ENCODE measurements at places on chromosomes 3 and 15.

- no peak for DNase-seq
Observed at GRCh38 chr3:11464356-11464755, 179.4 kb downstream of the VGLL4 start.

DNA sequence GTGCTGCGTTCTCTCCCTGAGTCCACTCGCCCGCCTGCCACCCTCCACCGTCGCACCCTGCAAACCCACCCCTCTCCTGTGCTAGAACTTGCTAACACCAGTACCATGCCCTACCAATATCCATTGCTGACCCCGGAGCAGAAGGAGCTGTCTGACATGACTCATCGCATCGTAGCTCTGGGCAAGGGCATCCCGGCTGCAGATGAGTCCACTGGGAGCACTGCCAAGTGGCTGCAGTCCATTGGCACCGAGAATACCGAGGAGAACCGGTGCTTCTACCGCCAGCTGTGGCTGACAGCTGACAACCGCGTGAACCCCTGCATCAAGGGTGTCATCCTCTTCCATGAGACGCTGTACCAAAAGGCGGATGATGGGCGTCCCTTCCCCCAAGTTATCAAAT lies 4.9 kb upstream of the ALAS1 start:
- no peak for DNase-seq

GRCh38 chr3:168161696-168162095 lies 66.0 kb upstream of the GOLIM4 start:
- DNase-seq, result no peak

GRCh38 chr15:54089776-54090175 lies 111.5 kb downstream of the UNC13C start:
- no peak for DNase-seq

GRCh38 chr15:31160297-31160696 lies 58.8 kb upstream of the TRPM1 start:
- DNase-seq, result no peak

GRCh38 chr3:66933233-66933632 lies 64.9 kb upstream of the KBTBD8 start:
- DNase-seq, result no peak

- DNase-seq, result no peak
Observed at GRCh38 chr3:112689385-112689784, 48.4 kb upstream of the CCDC80 start.

DNA sequence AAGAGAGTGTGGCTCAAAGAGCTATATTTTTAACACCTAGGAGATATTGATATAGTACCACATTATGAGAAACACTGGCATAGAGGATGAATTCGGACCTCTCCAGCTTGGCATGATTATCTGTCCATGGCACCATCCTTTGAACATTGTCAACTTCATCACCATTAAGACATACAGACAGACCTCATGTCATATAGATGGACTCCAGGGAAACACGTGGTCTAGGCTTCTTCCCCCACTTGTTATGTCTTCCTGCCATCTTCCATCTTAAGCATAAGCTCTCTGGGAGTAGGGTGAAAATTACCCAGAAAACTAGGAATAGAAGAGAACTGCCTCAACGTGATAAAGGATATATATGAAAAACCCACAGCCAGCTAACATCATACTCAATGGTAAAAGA lies 51.8 kb downstream of the OCA2 start:
- DNase-seq, result no peak

DNA sequence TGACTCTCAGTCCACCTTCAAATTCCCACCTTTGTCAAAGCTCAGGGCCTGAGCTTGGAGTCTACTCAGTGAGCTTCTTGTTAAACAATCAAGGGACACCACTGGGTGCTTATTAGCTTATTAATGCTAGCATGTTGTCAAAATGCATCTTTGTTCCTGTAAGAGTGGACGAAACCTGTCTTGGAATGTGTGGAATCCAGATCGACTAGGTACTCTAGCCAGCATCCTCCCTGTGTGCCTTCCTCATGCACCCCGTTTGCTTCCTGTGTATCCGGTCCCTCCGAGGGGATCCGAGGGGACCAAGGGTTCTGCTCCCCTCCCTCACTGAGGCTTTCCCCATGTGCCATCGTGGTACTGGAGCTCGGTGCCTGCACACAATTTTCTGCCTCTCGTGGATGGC lies 75.7 kb upstream of the UBE3A start:
- no peak for DNase-seq

GRCh38 chr3:196975349-196975748 lies 6.7 kb upstream of the PIGZ start:
- DNase-seq, result no peak

- DNase-seq, result no peak
Observed at GRCh38 chr3:69491975-69492374, 106.1 kb upstream of the FRMD4B start.

DNA sequence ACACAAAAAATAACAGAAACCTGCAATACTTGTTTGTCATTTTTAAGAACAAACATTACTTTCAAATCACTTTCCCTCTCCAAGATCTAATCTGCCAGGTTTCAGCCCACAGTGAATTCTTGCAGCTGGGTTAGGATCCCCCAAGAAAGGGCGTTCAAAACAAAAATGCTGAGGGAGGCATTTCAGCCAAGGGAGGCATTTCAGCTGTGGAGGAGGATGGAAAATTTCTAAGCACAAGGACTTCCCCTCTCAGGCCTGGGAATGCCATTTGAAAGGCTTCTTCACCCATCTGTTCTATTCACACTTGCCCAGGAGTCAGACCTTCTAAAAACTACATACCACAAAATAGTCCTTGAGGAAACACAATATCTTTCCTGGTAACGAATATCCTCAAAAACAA lies 69.1 kb downstream of the P3H2 start:
- no peak for DNase-seq

DNA sequence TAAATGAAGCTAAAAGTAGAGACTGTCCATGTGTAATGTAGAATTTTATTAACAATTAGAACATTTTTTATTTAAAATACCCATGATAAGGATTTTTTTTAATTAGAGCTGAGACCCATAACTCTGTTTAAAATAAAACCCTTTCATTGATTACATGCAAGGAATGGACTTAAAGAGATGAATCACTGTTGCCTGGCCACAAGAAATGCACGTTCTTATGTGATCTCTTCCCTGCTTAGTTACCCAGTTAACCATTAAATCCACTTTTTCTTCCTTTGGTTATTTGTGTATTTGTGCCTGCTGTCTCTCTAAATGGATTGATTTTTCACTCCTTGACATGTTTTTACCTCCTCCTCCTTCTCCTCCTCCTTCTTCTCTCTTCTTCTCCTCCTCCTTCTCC lies 83.3 kb upstream of the SLITRK3 start:
- no peak for DNase-seq

DNA sequence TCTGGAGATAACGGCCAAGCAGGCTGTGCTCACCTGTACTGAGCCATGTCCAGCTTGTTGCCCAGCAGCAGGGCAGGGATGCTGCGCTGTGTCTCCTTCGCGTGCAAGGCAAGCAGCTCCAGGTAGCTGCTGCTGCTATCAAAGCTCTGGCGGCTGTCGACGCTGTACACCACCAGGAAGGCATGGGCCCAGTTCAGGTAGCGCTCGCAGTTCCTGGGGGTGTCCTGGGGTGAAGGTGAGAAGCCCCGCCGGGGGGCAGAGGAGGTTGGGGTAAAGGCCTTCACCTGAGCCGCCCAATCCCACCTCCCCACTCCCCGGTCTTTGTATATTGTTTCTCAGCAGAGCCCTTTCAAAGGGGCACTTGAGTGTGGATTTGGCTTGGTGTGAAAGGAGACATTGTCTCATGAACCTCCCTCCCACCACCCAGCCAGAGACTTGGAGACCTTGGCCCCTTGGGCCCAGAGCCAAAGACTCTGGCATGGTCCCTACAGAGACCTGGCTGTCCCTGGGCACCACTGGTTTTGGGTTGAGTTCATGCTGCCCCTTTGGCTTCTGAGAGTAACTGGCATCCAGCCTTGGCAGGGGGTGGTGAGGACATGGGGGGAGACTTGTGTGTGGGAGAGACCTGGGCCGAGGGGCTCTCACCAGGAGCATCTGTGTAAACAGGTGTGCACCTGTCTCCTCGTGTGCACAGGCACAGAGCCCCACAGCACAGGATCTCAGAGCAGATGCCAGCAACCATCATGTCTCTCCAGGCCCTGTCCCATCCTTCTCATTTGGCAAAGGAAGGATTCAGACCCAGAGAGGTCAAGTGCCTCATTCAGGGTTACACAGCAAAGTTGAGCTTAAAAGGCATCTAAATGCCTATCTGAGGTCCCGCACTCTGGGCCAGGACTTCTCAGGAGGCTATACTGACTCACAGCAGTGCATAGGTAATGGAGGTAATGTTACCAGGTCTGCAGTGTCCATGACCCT lies 9.1 kb downstream of the RASL12 start:
- DNase-seq, result no peak

DNA sequence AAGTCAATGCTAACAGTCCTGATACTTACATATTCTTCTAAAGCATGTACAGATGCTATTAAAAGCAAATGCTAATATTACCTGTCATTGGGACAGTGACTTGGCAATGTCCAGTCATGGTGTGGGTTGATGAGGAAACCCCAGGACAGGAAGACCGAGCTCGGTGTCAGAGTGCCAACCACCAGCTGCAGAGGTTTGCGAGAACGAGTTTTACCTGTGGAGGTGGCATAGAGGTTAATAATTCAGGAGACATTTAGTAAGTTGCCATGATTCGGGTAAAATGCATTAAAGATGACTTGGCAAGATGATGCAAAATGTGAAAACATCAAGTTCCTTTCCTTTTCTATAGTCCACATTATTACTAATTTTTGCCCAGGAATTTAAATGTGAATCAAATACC lies 94.5 kb downstream of the ABI3BP start:
- no peak for DNase-seq

DNA sequence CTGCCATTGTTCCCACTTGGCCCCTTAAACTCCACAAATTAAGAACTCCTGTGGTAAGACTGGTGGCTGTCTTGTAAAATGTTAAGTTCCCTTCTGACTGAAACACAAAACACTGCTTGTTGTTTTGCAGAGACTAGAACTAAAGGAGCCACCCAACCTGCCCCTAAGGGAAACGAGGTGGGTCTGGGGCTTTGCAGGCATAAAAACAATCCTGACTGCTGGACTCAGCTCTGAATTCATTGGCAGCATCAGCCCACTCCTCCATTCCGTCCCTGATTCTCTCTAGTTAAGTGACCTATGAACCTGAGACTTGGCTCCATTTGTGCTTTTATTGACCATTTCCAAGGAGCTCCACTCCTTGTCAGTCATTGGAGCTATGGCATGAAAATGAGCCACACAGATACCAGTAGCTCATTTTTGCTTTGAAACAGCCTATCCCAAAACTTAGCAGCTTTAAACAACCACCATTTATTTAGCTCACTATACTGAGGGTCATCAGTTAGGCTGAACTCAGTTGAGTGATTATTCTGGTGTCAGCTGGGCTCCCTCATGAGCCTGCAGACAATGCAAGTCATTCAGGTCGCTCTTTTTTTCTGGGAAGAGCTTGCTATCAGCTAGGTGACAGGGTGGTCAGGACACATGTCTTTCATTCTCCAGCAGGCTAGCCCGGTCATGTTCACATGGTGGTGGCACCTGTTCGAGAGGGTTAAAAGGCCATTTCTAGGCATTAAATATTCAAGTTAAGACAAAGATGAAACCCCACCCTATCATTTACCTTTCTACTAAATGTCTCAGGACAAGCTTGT lies 175.1 kb upstream of the CTNNB1 start:
- DNase-seq, result no peak

- no peak for DNase-seq
Observed at GRCh38 chr3:150968341-150969035, 4.0 kb downstream of the CLRN1 start.

- DNase-seq, result no peak
Observed at GRCh38 chr15:40633178-40633577, 39.1 kb downstream of the KNL1 start.

DNA sequence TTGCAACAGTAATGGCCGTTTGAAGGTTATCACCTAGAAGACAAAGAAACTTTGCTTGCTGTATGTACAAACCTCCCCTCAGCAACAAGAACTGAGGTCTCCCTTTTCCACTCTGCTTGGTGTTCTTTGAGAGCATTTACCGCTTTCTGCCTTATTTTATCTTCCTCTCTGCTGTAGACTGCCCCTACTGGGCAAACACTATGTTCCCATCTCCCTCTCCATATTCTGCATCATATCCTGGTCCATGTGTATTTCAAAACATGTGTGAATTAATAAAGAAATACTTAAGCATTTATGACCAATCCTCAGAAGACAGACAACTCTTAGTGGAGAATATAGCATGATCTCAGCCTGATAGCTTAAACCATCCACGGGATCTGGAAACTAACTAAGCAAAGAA lies 64.4 kb downstream of the ATP13A5 start:
- DNase-seq, result no peak

DNA sequence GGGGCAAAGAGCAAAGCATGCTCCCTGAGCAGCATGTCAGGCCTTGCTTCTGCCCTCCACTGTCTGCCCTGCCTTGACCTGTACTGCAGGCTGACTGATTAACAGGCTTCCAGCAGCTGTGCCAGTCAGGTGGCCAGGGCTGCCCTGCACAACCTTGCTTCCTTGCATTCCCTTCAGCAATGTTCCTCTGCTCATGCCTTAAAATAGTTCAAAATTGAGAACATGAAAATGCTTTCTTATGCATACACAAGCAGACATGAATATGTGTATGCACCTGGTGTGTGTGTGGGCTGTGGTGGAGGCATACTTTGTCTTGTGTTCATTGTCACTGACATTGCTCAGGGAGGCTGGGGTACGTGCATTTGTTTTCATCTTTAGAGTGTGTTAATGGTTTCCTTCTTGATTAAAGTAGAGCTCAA lies 1.2 kb upstream of the SLC22A13 start:
- DNase-seq, result no peak

GRCh38 chr3:30548600-30548999 lies 57.8 kb upstream of the TGFBR2 start:
- no peak for DNase-seq

- DNase-seq, result no peak
Observed at GRCh38 chr3:105891101-105891500, 22.3 kb upstream of the CBLB start.

DNA sequence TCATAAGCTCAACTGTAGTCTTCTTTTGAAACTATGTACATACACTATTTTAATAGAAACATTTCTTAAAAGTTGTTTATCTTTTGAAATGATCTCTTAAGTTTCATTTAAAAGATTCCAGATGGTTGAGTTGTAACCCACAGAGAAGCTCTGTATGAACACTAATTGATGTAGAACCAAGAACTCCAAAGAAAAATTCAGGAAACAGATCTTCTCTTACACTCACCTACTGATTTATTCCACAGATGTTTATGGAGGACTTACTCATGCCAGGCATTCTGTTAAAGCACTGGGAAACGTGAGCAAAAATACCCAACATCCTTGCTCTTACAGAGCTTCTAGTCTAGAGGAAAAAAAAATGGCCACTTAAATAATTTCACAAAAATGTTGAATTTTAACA lies 551.1 kb downstream of the NAALADL2 start:
- no peak for DNase-seq

- DNase-seq, result no peak
Observed at GRCh38 chr3:128060473-128061381, 8.5 kb downstream of the SEC61A1 start.

GRCh38 chr15:55587321-55588069 lies 650 bp downstream of the PYGO1 start:
- peak; percentile 17 for DNase-seq

DNA sequence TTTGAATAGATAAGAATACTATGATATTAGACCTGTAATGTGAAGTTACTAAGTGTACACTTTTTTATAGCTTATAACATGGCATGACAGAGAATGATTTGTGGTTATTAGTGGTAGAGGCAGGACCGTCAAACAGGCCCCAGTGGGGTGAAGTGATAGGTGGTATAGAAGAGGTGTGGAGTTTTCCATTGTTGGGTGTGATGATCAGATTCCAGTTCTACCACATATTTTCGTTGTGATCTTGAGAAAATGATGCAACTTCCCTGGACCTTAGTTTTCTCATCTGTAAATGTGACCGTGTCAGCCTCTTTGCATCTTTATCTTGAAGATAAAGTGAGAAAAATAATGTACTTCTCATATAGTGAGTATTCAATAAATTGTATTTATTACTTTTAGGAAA lies 30.3 kb upstream of the UTS2B start:
- no peak for DNase-seq
